IPS DF 6.9 (cell line): ENCODE measurements at places on chromosomes 5 and 9.

DNA sequence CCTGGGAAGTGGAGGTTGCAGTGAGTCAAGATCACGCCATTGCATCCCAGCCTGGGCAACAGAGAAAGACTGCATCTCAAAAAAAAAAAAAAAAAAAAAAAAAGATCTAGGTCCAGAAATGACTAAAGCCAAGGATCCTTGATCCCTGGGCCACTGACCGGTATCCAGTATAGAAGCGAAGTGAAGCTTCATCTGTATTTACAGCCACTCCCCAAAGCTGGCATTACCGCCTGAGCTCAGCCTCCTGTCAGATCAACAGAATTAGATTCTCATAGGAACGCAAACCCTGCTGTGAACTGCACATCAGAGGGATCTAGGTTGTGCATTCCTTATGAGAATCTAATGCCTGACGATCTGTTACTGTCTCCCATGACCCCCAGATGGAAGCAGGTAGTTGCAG, 9.3 kb downstream of the CSNK1A1 start:
- DNase-seq = no peak

GRCh38 chr5:174145821-174146220, 100.3 kb downstream of the NSG2 start:
- DNase-seq = peak; percentile 9

DNA sequence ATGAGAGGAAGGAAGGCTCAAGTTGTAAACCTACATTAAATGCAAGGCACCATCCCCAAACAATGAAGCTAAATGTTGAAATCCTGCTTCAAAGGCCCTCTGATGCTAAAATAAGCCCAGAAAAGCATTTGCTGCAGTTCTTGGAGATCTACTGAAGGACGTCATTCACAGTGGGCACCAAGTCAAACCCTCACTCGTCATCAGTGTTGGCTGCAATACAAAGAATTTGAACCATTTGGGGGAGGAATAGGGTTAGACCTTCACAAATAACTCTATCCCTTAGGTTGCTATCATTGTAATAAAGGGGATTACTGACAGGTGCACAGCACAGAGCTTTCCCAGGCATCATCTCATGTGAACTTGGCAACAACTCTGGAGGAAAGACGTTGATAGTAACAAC, 9.3 kb upstream of the MEGF9 start:
- no peak for DNase-seq

GRCh38 chr5:138819081-138819480, 56.1 kb downstream of the LRRTM2 start:
- DNase-seq = no peak

GRCh38 chr5:141532726-141533125, 43.8 kb downstream of the PCDHGC5 start:
- no peak for DNase-seq

DNA sequence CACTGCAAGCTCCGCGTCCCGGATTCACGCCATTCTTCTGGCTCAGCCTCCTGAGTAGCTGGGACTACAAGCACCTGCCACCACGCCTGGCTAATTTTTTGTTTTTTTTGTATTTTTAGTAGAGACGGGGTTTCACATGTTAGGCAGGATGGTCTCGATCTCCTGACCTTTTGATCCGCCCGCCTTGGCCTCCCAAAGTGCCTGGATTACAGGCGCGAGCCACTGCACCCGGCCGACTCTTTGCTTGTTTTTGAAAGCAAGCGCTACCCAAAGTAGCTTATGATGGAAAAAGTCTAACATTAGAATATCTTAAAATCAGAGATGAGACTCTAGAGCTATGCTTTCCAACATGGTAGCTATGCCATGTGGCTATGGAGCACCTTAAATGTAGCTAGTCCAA, 585.5 kb upstream of the ITGA1 start:
- DNase-seq = no peak

GRCh38 chr5:423233-423565, 19.8 kb upstream of the EXOC3 start:
- DNase-seq = no peak

DNA sequence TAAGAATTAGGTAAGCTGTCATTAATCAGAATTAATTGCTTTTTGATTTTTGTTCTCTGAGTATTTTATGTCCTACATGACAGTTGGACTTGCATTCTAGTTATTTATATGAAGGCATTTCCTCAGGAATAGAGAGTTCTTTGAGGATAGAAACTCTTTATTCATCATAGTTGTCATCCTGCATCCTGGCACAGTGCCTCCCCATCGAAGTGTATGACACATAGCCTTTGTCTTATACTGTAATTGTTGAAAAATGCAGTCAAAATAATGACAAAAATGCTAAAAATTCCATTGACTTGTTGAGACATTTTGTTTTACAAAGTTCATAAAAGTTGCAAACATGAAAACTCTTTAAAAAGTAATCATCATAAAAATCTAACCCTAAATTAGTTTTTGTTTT, 36.5 kb downstream of the CFAP95 start:
- no peak for DNase-seq

- no peak for DNase-seq
Observed at GRCh38 chr5:15807871-15808270, 307.9 kb downstream of the FBXL7 start.

GRCh38 chr5:24817966-24818365, 173.2 kb upstream of the CDH10 start:
- no peak for DNase-seq

- DNase-seq = no peak
Observed at GRCh38 chr5:159198063-159199036, 11.0 kb downstream of the RNF145 start.

DNA sequence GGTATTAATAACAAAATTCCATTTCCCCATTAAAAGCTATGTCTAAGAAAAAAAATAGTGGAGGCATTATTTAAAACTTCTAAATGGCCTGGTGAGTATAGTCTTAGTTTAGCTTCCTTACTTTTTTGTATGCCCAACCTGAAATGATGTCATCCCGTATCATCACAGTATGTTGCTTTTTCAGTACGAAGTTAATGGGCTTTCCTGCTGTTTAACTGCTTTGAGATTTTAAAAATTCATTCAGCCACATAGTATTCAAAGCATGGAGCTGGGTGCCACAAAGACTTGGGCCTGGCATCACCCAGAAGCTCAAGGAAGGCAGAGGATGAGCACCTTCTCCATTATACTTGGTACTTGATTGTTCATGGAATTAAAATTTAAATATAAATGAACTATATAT, 7.4 kb downstream of the F2RL2 start:
- DNase-seq = no peak

- DNase-seq = no peak
Observed at GRCh38 chr9:79489261-79490000, 82.3 kb upstream of the TLE4 start.

DNA sequence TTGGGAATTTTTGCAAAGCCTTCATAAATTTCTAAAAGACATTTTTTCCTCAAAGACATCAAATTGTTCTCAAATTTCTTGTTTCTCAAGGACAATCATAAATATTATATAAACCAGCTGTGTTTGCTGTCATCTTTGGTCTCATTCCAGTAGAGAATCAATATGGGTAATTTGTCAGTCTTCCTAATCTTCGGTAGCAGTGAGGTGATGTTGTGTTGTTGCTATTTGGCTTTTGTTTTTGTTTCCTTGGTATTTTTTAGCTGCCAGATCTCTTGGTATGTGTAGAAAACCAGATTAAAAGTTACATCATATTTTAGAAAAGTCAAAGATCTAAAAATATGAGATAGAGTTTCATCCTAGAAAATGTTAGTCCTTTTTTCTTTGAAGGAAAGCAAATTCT, 87.5 kb downstream of the CAMK4 start:
- no peak for DNase-seq

- no peak for DNase-seq
Observed at GRCh38 chr9:93830012-93830596, 125.1 kb downstream of the BARX1 start.
